Activated CD8-positive, alpha-beta memory T cell treated with anti-CD3 and anti-CD28 coated beads, Interleukin-2, amount 50 U/mL, for 48 hours (primary cell): ENCODE measurements at places on chromosomes 2 and 18.

DNA sequence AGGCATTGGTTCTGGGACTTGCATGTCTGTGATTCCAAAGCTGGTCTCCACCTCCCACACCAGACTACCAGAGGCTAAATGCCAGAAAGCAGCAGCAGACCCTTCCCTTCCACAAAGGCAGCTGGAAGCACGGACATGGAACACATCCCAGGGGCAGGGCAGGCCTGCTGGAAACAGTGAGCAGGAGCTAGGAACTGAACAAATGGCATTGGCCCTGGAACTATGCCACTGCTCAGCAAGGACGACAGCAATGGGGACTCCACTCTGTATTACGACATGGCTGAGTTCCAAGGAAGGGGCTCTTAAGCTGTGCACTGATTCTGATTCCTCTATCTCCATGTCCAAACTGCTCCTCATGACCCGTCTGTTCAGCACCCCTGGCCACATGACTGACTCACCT is 77.8 kb upstream of the TFCP2L1 start:
- DNase-seq: no peak

- DNase-seq: no peak
Observed at GRCh38 chr2:120436885-120437603, 91.1 kb downstream of the INHBB start.

DNA sequence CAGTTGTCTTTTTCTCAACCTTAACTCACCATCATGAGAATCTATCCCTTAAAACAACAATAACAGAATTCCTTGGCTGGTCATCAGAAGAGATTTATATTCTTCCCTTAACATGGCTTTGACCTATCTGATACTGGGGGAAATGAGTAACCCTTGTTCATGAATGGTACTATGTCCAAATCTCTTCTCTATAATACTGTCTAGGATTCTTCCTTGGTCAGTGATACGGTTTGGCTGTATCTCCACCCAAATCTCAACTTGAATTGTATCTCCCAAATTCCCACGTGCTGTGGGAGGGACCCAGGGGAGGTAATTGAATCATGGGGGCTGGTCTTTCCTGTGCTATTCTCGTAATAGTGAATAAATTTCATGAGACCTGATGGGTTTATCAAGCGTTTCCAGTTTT is 282.0 kb upstream of the SIX2 start:
- DNase-seq: no peak

DNA sequence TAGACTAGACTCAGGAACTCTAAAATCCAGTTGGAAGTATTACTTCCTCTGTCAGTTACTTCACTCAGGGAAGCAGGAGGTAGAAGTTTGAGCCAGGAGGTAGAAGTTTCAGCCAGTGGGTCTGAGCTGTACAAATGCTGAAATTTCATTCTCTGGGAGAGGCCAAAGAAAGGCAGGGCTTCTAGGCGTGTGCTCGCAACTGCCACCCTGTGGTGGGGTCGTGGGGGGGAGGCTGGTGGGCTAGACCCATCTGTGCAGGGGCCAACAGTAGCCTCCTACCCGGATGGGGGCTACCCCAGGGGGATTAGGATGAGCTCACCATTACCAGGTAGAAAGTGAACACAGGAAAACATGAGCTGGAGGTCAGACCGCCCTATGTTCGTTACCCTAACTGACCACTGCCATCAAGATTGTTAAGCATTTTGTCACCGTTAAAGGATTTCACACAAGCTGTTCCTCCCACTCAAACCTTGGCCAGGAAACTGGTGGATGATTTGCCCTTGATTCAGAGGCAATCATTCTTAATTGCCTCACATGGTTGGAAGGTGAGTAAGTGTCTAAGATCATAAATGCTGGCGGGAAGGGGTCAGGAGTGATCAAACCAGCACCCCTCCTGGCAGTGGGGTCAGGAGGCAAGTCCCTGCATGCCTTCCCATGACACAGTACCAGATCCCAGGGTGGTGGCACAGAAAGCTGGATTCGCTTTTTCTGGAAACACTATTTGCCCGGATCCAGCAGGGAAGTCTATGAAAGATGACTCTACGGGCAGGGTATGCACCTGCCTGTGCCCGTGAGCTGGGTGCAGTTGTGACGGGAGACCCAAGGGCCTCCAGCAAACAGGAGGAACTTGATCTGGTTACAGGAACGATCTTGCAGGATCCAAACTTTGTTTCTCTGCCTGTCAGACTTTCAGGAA is 5.2 kb upstream of the FHL2 start:
- no peak for DNase-seq

DNA sequence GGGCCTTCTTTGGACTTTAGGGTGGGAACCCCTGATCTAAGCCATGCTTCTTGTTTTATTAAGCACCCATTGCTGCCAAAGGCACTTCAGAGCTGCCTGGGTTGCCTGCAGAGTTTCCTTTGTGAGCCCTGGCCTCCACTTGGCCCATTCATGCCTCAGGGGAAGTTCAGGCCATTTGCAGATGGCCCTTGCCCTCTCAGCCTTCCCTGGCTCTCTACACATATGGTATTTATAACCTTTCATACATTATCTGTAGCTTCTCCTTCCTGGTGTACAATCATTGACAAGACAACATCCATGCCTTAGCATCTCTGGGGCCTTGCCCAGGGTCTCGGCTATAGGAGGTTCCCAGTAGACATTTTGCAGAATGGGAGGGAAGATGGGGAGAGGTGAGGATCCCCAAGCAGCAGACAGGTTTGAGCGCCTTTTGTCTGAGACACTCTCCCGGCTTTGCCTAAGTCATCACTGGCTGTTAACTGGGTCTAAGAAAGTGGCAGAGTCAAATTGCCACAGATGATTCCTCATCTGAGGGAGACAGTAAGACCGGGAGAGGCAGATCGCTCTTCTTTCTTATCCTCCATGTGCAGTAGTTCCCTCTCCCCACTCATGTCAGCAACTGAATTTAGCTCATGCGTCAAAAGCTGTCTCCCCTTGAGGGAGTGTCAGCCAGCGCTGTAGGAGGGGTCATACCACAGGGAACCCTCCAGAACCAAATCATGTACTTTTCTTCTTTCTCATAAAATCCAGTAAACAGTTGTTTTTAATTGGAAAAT is 2.7 kb downstream of the EHD3 start:
- peak; percentile 38 for DNase-seq

GRCh38 chr2:238839428-238839827 is 8.5 kb upstream of the TWIST2 start:
- no peak for DNase-seq

DNA sequence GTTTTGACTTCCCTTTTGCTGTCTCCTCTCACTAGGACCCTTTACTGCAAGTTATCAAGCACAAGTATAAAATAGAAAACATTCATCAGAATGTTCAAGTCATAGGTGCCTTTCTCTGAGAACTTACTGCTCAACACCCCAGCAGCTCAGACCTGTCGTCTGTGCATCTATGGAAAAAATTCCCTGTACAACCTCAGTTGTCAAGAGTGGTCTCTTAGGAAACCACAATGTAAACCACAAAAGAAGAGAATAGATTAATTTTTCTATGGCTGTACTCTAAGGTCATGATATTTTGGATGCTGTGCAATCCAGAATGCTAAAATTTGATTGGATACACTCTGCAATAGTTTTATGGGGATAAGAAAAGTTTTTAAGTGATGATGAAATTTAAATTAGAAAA is 84.1 kb downstream of the RBMS1 start:
- DNase-seq: no peak

DNA sequence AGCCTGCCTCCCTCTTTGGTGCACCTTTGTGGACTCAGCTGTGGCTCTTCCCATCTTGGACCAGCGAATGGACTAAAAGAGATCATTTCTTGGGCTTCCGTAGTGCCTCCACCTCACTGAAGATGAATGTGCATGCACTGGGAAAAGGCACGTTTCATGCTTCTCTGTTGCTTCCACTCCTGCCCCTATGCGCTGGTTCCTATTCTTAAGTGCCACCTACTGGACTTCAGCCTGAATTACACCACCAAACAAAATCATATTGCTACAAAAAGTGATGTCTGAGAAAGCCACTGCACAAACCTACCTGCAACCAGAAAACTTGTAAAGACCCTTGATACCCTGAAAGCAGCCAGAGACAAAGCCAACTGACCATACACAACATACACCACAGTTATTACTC is 695.6 kb downstream of the TSN start:
- no peak for DNase-seq

DNA sequence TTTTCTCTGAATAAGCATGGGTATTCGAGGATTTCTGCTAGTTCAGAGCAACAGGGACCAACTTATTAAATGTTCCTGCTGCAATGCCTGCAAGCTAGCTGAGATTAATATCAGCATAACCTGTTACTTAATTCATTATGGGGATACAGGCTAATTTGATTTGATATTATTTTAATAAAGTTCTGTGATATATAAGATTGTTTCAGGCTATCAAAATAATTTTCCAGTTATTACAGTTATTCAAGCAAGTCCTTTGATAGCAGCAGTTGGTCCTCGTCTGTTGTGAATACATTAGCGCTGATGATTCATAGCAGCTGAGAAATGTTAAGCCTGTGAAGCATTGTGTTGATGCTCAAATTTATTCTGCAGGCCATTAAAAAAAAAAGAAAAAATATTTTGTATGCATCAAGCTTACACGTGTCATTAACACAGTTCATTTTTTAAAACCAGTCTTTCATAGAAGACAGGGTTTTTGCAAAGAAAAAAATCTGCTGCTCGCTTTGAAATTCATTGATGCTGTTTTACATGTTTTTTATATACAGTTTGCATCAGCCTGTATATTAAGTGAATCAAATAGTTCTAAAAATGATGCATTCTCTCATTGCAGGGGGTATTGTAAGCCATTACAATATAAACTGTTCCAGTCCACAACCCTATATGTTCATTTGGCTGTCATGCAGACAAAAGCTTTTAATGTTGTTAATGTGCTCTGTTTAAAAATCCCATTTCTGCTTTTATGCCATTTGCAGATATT is 482.5 kb downstream of the BCL11A start:
- DNase-seq: no peak

- no peak for DNase-seq
Observed at GRCh38 chr18:45957100-45957499, 10.0 kb downstream of the EPG5 start.

GRCh38 chr2:240966906-240967680 is 31.3 kb upstream of the SNED1 start:
- no peak for DNase-seq

DNA sequence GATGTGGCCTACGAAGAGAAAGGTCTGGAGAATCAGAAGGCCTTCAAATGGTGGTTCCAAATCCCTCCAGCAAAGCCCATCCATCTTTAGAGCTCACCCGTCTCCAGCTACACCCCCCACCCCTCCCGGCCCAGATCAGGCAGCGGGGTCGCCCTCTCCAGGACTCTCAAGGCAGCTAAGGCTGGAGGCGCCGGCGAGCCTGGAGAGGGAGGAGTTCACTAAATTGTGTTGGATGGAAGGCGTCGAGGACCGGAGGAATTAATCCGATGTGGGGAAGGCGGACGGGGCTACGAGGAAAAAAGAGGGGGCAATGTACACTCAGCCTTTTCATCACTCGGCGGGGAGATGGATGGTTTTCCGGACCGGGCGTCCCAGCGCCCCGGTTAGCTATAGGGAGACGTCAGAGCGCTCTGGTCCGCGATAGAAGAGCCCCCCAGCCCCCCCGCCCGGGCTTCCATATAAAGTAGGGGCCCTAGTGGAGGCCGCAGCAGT is at the start of gene GRP:
Gene GRP (plus strand): TSS at position 487 of the 492 bp plus-strand sequence. CDS start 108 bp downstream, outside the sequence.
- DNase-seq: no peak
